Stimulated activated CD8-positive, alpha-beta memory T cell treated with anti-CD3 and anti-CD28 coated beads, Interleukin-4, amount 100 ng/mL, for 1 hour (primary cell): ENCODE measurements at places on chromosomes 12 and 14.

DNA sequence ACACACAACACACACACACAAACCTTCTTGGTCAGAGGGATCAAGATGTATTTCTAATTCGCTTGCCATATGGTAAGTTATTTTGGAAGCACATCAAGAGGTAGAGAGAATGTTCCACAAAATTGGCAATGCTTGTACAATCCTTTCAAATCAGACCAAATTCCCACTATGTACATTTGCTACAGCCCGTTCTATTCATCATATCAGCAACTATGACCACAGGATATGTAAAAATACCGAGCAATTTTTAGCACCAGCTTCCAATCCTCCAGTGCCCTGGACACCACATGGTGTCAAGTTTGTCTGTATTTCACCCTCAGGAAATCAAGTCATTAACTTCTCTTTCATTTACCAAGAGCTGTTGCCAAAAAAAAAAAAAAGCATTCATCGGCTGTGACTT lies 21.2 kb downstream of the TBX5 start:
- DNase-seq: no peak

- no peak for DNase-seq
Measured at GRCh38 chr12:25825446-25825845, 133.0 kb upstream of the RASSF8 start.

DNA sequence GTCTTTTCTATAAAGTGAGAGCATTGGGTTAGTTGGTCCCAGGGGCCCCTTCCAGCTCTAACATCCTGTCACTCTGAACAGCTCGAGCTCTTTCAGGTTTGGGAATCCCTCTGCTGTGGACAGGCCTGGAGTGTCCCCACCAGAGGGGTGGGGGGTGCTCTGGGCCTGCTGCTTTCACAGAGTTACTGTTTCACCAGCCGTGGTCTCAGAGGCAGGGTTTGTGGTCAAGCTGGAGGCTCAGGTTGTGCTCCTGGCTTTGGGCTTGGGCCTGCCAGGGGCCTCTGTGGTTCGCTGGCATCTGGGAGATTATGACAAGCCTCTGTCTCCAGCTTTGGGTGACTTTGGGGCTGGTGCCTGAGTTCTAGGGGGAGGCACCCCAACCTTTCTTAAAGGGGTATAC lies 59.6 kb downstream of the FBXL14 start:
- no peak for DNase-seq

GRCh38 chr14:52380294-52380693 lies 66.2 kb downstream of the PTGER2 start:
- DNase-seq: no peak

DNA sequence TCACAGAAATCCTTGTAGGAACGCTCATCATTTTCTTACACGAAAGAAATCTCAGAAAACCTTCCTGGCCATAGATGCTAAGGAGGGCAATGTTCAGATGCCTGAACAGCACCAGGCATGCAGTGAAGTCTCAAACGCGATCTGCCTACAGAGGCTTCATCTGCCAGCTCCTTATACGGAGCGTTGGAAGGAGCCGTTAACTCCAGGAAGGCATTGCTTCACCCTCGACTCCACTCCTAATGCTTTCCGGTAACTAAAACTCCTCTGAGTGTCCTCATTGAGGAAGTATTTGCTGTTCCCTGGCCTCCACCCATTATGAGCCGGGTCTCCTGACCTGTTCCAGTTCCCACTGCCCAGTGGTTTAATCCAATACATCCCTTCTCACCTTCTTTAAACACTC lies 502.7 kb downstream of the BCL11B start:
- no peak for DNase-seq

GRCh38 chr12:52245259-52245961 lies 12.4 kb downstream of the KRT7 start:
- DNase-seq: no peak

DNA sequence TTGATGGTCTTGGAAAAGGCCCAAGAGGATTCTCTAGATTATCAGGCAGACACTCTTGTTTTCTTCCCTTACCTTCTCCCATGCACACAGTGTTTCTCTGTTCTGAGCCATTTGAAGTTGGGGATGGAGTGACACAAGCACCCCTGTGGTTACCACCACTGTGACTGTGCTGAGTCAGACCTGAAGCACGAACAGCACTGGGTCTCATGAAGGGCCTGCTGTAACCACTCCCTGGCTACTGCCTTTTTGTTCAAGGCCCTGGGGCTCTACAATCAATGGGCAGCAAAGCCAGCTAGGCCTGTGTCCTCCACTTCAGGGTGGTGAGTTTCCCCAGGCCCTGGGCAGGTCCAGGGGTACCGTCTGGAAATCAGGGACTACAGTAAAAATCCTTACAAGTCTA lies 65.5 kb downstream of the TSPAN8 start:
- no peak for DNase-seq

GRCh38 chr14:69948351-69948750 lies 69.1 kb downstream of the SMOC1 start:
- no peak for DNase-seq

GRCh38 chr12:27595231-27595642 lies 71.2 kb downstream of the PPFIBP1 start:
- no peak for DNase-seq

GRCh38 chr12:69007101-69007854 lies 74.3 kb upstream of the CPM start:
- no peak for DNase-seq

DNA sequence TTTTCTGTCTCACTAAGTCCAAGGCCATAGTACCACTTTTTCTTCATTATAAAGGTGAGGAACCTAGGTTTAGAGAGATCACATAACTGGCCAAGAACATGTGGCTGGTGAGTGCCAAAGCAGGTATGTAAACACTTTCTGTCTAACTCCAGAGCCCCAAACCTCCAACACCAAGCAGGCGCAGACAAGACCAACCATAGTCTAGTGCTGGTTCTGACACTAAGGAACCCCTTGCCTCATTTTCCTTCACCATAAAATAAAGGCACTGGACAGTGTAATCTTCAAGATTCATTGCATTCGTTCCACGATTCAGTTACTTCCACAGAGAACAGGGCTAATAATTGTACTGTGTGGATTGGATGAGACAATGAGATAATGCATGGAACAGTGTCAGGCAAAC lies 71.0 kb downstream of the NPAS3 start:
- no peak for DNase-seq
